ENCODE measurements at places on chromosomes 5 and 9. TPM values are rescaled to one million over a fixed set of nuclear protein-coding genes. Genes with fewer than 3 reads are reported as not detected.

The ANKRD34B gene
- total RNA-seq, result under 0.01 TPM

The GLDC gene
- total RNA-seq, result 4.3 TPM

The SNCAIP gene
- total RNA-seq, result 8.9 TPM

The SV2C gene
- under 0.01 TPM for total RNA-seq

The PAIP2 gene
- total RNA-seq, result 109 TPM

The TNFSF8 gene
- not detected for total RNA-seq

The SPRY4 gene
- 7.0 TPM for total RNA-seq

The DTWD2 gene
- 1.4 TPM for total RNA-seq

The SLC34A3 gene
- total RNA-seq, result not detected

The AFF4 gene
- 28.7 TPM for total RNA-seq

The ANP32B gene
- total RNA-seq, result 6.4 TPM

The NTRK2 gene
- under 0.01 TPM for total RNA-seq

The TPPP gene
- total RNA-seq, result 0.11 TPM

The SPDL1 gene
- 7.3 TPM for total RNA-seq

The FAM169A gene
- 4.1 TPM for total RNA-seq

The ZNF782 gene
- total RNA-seq, result 2.9 TPM

The UBQLN1 gene
- 106 TPM for total RNA-seq

The PCDHB2 gene
- total RNA-seq, result 0.22 TPM

The SLC2A8 gene
- 5.7 TPM for total RNA-seq

The IFNA10 gene
- total RNA-seq, result not detected

The NSMF gene
- total RNA-seq, result 16.5 TPM

The GRPEL2 gene
- 43.9 TPM for total RNA-seq

The PCDHGB2 gene
- 2.7 TPM for total RNA-seq

The GTF3C5 gene
- 35.9 TPM for total RNA-seq

The ANKRD18B gene
- under 0.01 TPM for total RNA-seq

The LCN9 gene
- not detected for total RNA-seq

The FAM200C gene
- total RNA-seq, result 1.6 TPM

The ABCA1 gene
- 22.3 TPM for total RNA-seq

The ANKDD1B gene
- total RNA-seq, result 0.54 TPM

The NUTM2G gene
- total RNA-seq, result not detected

The SLC25A25 gene
- 48.5 TPM for total RNA-seq

The CEL gene
- total RNA-seq, result 0.09 TPM

The EDIL3 gene
- 0.22 TPM for total RNA-seq

The ARSI gene
- total RNA-seq, result not detected

The MTAP gene
- total RNA-seq, result 12.9 TPM

The FOXD4L6 gene
- total RNA-seq, result not detected

The MARVELD2 gene
- 1.3 TPM for total RNA-seq

The GRM6 gene
- not detected for total RNA-seq

The SPINK7 gene
- total RNA-seq, result not detected

The MUSK gene
- not detected for total RNA-seq

The MRPL41 gene
- 45.6 TPM for total RNA-seq

The C9orf40 gene
- 2.1 TPM for total RNA-seq

The TXNDC8 gene
- not detected for total RNA-seq

The PCDHA3 gene
- total RNA-seq, result 0.11 TPM

The BARHL1 gene
- not detected for total RNA-seq

The SVEP1 gene
- under 0.01 TPM for total RNA-seq

The KIF20A gene
- 8.3 TPM for total RNA-seq

The IL5 gene
- total RNA-seq, result not detected

The MOB3B gene
- total RNA-seq, result 2.2 TPM
